ENCODE measurements at places on chromosomes 11 and 22.

GRCh38 chr11:109785714-109786113 lies 307.5 kb upstream of the ZC3H12C start:
- DNase-seq, result no peak

DNA sequence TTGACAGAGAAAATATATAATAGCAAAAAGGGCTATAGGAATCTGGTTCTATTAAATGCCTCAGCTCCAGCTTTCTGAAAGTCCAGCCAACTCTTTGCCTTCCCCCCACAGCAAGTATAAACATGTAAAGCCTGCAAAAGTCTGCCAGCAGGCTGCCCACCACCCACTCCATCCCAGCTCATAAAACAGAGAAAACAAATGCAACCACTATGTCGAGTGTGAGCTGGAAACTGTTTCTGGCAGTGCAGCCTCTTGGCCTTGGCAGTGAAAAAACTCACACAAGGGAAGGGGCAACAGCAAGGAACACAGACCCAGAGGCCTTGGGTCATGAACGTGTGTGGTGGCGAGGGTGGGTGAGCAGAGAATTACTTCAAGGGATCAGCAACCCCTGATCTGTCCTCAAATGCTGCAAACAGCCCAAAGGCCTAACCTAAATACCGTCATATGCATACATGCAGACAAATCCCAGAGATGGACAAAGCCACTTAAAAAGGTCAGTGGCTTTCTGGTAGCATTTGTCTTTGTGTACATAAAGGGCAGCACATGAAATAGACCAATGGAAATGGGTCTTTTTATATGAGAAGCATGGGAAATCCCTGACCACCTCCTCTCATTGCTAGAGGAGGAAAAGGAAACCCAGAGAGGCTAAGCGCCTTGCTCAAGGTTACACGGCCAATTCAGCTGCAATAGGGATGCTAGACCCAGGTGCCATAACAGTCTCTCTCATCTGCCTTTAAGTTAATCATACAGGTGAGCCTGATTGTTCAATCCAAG lies 74.8 kb downstream of the NAT10 start:
- DNase-seq, result no peak

DNA sequence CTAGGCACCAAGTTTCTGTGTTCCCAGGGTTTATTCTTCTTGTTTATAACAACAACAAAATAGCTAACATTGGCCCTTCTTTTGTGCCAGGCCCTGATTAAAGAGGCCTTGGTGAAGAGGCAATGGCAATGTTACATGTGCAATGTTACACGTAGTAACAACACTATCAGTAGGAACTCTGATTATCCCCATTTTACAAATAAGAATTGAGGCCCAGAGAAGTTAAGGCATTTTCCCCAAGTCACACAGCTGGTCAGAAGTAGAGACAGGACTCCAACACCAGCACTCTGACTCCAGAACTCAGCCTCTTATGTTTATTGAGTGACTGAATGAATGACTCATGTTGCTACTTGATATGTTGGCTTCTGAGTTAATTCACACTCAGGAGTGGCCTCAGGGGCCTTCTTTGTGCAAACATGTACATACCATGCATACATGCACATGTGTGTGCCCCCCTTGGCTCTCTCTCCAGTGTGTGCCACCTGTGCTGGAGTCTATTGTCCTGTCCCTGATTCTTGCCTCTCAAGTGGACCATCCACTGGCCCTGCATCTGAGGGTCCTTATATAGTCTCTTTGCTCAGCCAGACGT lies 98.4 kb downstream of the TP53I11 start:
- no peak for DNase-seq

- no peak for DNase-seq
Observed at GRCh38 chr11:6481924-6482275, 599 bp downstream of the TIMM10B start.

DNA sequence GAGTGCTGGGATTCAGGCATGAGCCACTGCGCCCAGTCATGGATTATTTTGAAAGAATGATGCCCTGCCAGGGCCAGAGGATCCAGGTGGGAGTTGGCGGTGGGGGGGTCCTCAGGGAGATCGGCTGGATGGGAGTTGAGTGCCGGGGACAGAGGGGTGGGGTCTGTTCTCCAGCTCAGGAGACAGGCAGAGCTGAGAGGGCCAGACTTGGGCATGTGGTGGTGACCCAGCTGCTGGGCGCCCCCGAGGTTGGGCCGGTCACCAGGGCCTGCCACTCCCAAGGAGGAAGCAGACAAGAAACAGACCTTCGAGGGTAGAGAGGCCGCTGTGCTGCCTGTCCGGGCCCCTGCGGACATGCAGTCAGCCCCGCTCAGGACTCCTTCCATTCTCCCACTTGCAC lies 11.8 kb upstream of the PRODH start:
- DNase-seq, result no peak

- peak; percentile 45 for DNase-seq
Observed at GRCh38 chr11:45021692-45022141, 71.0 kb upstream of the TP53I11 start.

DNA sequence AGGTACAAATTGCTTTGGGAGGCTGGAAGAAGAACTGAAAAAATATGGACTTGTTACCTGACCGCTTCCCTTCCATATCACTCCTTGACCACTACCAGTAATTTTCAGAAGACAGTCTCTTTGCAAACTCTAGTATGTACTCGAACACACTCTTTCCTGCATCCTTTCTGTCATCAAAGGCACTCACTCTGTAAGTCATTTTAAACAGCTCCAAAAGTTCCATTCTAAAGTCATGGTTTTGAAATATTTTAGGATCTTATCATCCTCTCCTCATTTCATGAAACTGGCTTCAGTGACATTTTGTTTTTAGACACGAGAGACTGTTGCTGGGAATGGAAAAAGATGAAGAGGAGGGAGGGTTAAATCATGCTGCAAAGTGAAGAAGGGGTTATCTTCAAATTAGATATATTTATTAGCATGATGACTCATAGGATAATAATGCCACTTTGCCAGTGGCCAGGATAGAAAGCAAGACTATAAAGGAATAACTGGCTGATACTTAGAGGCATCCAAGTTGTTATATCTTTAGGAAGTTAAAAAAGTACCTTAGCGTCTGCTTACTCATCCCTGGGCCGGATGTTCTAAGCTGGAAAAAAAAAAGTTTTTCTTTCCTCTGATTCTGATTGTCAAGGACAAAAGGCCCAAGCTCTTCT lies 549.3 kb downstream of the METTL15 start:
- no peak for DNase-seq

- no peak for DNase-seq
Observed at GRCh38 chr11:110303414-110303826, 7.0 kb upstream of the RDX start.

DNA sequence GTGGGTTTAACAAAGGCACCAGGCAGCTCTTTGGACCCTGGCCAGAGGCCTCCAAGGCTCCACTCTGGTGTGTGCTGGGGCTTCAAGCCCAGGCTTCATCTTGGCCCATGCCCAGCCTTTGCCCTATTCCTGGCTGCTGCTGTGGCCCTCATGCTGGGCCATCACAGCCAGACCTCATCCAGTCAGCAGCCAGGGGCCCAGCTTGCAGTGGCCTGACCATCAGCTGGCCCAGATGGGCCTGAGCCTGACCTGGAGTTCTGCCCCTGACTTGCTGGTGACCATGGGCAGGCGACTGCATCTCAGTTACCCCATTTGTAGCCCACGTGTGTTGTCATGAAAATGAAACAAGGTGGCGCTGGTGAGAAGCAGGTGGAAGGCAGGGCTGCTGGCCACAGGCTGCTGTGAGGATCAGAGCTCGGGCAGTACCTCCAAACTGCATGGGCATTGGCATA lies 76.1 kb downstream of the MED15 start:
- DNase-seq, result no peak

DNA sequence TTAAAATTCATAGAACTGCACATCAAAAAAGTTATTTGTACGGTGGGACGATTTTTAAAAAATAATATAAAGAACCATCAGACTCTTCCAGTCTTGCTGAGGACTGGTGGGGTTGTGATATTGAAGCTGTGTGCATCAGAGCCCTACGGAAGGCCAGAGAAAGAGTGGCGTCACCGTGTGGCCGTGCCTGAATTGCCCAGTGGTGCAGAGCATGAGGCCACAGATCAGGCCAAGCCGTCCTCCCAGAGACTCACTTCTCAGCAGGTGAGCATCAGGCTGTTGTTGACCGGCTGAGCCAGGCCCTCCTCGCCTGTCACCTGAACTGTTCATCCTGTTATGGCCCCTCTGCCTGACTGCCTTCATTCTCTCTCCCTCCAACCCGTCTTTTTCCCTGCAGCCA lies 1013.9 kb downstream of the TBC1D22A start:
- DNase-seq, result no peak

- no peak for DNase-seq
Observed at GRCh38 chr11:83727251-83727650, 441.1 kb upstream of the CCDC90B start.

GRCh38 chr22:22893077-22893805 lies 5.6 kb downstream of the IGLL5 start:
- no peak for DNase-seq

DNA sequence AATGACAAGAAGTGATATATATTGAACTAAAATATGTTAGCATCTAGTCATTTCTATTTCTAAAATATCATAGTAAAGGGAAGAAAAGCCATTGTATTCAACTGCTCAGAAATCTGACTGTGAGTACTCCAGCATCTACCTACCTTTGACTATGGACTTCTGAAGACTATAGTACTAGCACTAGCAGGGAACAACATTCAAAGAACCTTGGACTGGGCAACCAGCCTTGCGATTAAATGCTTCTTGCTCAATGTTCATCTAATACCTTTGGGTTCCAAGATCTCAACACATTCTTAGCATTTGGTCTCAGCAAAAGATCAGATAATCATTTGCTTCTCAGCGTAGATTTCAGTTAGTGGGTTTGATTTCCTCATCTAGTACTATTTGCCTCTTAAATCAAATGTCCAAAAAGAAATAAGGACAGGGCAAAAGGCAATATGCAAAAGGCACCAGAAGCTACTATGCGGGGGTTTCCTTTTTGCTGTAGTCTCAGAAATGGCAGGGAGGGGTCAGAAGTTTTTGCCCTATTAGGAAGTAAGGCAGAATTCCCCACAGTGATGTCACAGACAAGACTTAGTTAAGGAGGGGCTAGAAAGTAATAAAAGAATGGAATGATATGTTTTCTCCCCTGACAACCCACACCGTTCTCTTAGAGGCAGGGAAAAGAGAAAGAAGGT lies 80.6 kb downstream of the GAB2 start:
- DNase-seq, result no peak

GRCh38 chr11:2839395-2839943 lies 46.1 kb downstream of the CDKN1C start:
- no peak for DNase-seq

GRCh38 chr11:10473371-10473770 lies 18.3 kb downstream of the AMPD3 start:
- DNase-seq, result no peak

DNA sequence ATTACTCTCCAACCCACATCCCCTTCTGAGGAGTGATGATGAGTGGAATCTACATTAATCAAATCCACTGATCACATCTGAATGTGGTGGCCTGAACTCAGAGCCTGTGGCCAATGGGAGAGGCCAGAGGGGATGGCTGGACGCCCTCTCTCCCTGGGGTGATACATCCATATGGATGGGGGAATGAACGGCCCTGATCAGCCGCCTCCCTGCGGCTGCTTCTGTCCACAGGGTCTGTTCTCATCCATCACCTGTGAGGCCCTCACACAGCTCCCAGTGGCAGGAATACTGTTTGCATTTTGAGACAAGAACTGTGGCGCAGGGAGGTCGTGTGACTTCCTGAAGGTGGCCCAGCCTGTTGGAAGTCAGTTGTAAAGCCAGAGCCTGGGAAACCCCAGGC lies 78.3 kb upstream of the SHISAL1 start:
- DNase-seq, result no peak

DNA sequence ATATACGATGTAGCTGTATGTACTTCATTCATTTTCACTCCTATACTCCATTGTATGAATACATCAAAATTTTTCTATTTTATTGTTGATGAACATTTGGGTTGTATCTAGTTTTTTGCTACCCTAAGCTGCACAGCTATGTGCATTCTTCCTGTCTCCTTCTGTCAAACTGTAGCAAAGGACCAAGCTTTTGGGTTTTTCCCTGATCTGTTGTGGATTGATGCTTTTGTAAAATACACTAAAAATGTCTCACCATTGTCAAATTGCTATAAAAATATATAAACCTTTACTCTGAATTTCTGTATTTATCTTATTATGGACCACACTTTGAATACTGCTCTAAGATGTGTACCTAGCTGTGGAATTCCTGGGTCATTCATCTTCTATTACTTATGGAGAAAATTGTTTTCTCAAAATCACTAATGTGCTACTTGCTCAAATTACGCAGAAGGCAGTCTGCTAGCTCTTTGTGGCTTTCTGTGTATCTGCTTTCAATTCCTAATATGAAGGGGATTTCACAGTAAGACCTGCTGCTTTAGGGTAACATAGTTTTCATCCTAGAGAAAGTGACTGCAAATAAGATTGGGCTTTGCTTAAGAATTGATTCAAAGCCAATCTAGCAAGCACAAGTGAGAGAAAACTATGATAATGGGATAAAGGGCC lies 123.4 kb downstream of the CYP2R1 start:
- DNase-seq, result no peak

DNA sequence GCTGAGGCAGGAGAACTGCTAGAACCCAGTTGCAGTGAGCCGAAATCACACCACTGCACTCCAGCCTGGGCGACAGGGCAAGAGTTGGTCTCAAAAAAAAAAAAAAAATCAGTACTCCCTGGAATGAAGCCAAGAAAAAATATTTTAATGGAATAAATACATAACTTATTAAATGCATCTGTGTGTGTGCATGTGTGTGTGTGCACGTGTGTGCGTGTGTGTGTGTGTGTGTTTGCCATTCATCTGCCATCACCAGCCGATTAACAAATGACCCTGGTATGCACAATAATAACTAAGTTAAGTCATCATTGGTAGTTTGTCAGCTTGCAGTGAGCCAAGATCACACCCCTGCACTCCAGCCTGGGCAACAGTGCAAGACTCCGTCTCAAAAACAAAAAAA lies 35.0 kb upstream of the SCGB1A1 start:
- DNase-seq, result no peak

DNA sequence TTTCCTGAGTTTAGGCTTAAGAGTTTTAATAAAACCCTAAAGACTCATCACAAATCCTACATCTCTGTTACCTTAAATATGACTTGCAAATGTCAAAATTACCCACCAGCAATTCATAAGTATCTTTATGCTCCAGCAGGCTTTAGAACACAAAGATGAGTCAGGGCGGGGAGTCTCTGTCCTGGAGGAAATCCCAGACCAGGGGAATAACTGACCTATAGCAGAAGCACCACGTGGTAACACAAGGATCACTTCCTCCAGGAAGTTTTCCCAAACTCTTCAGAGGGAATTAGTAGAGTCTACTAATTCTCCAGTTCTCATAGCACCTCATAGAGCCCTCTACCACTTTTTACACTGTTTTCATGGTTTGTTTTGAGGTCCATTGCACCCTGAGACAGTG lies 217.0 kb downstream of the NAV2 start:
- DNase-seq, result no peak

GRCh38 chr11:133500435-133500834 lies 31.9 kb downstream of the OPCML start:
- no peak for DNase-seq
